ENCODE measurements at places on chromosomes 3 and 15.

- DNase-seq: peak; percentile 61
Measured at GRCh38 chr3:139937674-139938279, 2.8 kb downstream of the CLSTN2 start.

DNA sequence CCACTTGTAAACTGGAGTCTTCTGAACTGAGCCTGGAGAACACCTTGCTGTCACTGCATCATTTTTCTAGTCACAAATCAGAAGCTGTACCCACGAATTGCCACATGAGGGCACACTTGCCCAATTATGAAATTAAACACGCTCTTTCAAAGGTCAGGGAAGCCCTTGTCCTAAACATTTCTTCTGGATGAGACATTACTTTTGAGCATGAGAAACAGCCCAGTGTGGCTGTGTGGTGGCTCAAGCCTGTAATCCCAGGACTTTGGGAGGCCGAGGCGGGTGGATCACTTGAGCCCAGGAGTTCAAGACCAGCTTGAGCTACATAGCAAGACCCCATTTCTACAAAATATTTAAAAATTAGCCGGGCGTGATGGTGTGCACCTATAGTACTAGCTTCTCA, 27.5 kb upstream of the CFAP161 start:
- peak; percentile 69 for DNase-seq

DNA sequence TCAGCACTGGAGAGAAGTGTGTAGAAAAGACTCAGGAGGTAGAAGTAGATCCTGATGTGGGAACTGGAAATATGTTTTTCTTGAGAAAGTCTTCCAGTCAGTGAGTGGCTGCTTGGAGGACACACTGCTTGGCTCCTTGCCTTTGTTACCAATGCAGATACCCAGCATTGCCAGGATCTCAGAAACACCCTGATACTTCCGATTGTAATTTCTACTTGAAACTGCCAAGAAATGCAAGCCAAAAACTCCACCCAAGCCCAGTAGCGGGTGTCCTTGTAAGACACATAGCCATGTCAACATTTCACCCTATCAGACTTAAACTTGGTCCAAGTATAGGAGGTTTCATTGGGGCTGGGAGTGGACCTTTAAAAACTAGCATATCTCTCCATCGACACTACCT, 141.8 kb downstream of the ALDH1A2 start:
- DNase-seq: no peak

DNA sequence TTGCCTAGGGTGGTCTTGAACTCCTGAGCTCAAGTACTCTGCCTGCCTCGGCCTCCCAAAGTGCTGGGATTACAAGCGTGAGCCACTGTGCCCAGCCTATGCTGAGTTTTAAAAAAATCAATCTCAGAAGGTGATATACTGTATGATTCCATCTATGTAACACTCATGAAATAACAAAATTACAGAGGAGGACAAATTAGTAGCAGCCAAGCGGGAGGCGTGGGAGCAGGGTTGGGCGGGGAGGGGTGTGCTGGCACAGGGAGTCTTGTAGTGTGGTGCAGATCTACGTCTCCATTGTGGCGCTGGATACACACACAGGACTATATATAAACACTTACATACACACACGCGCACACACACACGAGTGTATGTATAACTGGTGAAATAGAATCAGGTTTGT, 80.6 kb upstream of the LINGO1 start:
- no peak for DNase-seq

DNA sequence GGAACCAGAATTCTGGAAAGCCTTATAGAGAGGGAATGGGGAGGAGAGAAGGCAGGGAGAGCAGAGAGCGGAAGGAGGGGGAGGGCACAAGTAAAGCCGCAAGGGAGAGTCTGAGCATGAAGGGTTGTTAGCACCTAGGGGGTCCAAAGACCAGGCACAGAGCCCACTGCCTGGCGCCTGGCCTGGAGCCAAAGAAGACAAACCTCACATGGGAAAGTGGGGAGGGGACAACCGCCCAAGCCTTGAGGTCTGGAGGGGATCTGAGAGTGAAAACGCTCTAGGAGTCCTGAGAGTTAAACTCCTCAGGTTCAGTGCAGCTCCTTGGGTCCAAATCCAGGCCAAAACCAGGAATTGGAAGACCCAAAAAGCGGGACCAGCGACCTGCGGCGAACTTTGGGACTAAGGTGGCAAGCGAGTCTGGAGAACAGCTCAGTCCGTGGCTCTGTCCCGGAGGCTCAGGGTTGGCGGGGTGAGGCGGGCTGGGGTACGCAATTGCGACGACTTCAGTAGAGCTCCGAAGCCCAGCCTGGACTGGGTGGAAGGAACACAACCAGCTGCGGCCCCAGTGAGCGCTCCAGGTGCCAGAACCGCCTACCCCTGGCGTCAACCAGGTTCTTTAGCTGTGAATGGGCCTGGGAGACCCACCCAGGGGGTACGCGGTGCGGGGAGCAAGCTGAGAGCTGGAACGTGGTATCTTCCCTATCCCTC, 807 bp upstream of the INAFM2 start:
- DNase-seq: no peak

DNA sequence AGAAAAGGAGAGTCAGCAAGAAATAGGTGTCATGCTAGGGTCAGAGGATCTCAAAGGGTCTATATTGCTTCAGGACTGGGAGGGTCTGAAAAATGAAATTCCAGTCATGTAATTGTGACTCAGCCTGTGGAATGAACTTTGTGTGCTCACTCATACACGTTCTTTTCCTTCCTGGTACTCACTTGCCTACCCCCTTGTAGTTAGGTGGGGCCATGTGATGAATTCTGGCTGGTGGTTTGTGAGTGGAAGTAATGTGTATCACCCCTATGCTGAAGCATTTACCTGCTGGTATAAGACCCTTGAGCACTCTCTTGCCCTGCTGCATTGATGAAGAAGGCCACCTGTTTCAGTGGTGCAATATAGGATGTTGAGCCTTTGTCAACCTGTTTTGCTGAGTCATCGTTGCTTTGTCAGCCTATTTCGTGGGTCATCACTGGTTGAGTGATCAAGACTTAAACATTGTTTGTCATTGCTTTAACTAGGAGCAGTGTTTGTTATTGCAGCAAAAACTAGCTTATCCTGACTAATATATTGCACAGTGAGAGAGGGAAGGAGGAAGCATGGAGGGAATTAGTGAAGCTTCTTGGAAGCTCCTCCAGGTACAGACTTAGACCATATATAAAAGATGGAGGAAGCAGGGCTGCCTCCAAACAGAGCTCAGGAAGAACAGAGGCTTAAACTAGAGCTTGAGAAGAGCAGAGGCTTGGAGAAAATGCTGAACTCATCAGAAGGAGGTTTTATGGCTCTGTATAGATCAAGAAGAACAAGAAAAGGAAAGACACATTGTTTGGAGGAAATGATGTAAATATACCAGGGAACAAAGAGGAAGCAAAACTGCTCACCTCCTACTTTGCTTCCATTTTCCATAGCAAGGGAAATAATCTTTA, 28.9 kb downstream of the TLNRD1 start:
- no peak for DNase-seq

DNA sequence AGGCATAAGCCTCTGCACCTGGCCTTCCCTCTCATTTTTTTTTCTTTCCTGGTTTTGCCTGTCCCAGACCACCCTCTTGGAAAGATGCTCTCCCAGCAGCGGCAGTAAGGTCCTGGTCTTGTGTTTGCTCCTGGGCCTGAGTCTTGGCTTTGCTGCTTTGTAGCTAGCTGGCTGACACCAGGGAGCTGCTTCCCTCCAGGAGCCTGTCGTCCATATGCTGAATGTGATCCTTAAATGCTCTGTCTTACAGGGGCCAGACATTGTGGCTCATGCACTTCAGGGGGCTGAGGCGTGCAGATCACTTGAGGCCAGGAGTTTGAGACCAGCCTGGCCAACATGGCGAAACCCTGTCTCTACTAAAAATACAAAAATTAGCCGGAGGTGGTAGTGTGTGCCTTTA, 17.2 kb downstream of the FLNB start:
- DNase-seq: no peak

DNA sequence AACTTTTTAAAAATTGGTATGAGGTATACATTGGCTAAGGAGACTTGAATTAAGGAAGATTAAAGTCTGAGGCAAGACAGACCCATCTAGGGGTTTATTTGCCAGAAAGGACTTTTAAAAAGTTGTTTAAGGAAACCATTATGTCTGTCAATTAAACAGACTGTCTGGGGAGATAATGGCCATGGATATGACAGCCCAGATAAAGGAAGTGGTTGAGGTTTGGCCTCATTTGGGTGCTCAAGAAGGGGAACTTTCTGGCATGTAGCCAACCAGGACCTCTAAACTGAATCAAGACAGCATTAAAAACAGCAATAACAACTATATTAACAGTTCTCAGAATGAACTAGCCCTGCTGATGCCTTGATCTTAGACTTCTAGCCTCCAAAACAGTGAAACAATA, 9.9 kb upstream of the CD200R1L start:
- no peak for DNase-seq

GRCh38 chr3:146246526-146246925, 4.4 kb downstream of the PLSCR4 start:
- DNase-seq: no peak

DNA sequence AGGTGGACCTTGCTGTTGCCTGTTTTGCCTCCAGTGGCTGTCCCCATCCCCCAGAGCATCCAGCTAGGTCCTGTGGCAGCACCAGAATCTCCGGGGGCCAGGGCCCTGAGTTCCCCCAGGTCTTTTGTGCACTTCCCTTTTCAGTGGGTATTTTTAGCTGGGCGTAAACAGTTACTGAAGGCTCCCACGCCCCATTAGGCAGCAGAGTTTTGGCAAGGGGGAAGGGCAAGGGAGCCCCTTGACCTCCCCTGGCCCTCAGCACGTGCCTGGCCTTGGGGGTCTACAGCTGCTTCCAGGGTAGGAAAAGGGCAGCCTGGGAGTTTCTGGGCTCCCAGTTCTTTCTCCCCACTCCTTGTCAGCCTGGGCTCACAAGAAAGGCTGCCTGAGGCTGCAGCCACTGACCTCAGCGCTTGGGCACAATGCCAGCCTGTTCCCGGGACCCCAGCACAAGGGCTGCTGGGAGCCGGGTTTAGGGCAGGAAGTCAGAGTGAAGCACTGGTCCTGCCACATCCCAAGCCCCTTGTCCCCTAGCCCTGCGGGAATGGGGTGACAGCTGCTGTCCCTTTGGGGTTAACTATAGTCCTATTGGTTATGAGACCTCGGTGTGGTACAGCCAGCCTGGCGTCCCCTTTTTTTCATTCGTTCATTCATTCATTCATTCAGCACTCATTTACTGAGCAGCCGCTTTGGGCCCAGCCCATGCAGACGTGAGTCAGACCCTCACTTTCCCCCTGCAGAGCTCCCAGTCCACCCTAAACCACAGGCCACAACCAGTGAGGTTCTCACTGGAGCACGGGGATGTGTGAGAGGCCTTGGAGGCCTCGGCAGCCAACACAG, 8.4 kb downstream of the CSK start:
- no peak for DNase-seq

DNA sequence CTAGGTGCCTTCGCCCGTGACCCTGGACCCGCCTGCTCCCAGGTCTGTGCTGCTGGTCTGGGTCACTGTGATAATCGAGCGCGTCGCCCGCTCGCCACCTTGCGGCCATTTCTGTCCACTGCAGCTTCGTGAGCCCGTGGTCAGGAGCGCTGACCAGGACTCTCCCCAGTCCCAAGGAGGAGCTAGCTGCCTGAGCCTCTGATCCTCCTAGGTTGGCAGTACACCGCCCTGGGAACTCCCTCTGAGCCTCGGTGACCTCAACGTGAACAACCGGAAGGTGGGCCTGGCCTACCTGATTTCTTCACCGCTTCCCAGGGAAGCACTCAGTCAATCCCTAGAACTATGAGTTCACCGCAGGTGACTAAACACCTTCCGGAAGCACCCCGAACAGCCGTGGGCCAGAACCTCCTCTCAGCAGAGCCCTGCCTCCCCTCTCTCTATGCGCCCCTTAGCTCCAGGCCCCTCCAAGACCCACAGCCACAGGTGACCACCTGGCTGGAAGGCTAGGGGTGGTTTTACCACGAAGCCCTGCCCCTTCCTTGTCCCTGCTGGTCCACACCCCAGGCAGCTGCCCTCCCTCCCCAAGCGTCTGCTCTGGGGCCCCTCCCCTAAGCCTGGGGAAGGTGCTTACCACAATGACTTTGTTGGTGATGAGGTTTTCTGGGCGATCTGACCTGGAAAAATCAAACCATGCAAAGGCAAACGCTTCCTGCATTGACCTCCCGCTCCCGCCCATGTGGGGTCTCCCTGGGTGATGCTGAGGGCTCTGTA, 9.7 kb downstream of the PLA2G4D start:
- peak; percentile 83 for DNase-seq

GRCh38 chr3:111851511-111851954, 7.5 kb upstream of the PHLDB2 start:
- DNase-seq: no peak

- no peak for DNase-seq
Measured at GRCh38 chr3:182485301-182485700, 308.0 kb upstream of the ATP11B start.

- DNase-seq: no peak
Measured at GRCh38 chr3:57230006-57230405, 2.5 kb downstream of the APPL1 start.

- no peak for DNase-seq
Measured at GRCh38 chr3:69144631-69145245, 22.3 kb upstream of the LMOD3 start.

- peak; percentile 66 for DNase-seq
Measured at GRCh38 chr3:14633819-14634424, 17.6 kb upstream of the CCDC174 start.

DNA sequence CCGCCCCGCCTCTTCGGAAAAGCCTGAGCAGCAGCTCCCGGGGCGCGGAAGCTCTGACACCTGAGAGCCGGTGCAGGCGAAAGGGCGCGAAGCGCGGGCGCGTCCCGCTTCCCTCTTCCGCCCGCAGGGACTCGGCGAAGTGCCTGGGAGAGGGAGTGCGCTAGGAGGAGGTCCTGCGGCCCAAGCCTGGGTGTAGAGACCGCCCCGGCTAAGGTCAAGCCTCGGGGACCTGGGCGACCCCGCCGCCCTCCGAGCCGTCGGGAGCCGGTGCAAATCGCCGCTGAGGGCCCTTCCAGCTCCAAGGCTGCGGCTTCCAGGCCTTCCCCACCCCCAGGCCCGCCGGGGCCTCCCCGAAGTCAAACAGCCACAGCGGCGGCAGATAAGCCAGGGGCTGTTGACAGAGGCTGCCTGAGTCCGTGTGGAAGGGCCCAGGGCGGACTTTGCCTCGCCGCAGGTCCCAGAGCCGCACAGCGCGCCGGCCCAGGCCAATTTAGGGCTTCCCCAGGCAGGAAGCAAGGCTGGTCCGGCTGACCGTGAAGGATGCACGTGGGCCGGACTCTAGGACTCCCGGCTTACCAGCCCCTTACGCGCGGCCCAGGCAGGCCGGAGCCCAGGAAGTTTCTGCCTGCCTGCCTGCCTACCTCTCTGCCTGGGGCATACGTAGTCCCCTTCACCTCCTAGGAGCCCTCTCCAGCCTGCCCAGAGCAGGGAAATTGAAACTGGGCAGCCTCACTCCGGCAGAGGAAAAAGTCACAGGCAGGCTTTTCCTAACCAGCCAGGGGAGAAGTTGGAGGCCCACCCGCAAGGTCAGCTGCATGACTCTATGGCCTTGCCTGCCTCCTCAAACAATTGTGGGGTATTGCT, 2.3 kb downstream of the ITPKA start:
- DNase-seq: no peak

GRCh38 chr15:80342148-80342547, 62.0 kb upstream of the ARNT2 start:
- no peak for DNase-seq

Data from GM20000 (cell line).